ENCODE measurements at places on chromosomes 12 and 14.

- no peak for DNase-seq
These were observed 12.5 kb upstream of the GALNT6 start for GRCh38 chr12:51403681-51404136.

DNA sequence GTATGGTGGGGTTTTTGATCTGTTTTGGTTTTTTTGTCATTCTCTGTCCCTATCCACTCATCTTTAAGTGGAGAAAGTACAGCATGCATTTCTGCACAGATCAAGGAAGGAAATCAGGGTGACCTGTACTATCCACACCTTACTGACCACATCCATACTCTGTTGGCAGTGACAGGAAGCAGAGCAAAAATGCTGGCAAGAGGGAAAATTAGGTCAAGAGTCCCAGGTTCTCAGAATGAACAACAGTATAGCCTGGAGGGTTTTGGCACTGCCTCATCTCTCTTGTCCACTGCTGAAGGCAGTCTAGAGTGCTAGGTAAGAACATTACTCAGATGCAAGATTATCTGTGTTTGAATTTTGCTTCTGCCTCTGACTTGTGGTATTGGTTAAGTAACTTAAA, 70.7 kb downstream of the TAOK3 start:
- no peak for DNase-seq

GRCh38 chr12:27732281-27732680, 21.6 kb downstream of the MRPS35 start:
- no peak for DNase-seq

DNA sequence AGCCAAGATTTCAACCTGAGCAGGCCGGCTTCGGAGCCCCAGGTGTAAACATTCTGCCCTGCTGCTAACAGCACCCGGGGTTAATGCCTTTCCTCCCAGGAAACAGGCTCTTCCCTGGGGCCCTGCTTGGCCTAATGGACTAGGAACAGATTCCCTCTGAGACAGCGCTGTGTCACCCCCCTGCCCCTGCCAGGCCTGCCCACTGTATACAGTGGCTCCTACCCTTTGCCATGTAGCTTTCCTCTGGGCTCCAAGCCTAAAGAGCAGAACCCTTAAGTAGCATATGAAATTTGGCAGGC, 28.3 kb upstream of the BCDIN3D start:
- DNase-seq: no peak

- peak; percentile 75 for DNase-seq
These were observed 166.1 kb upstream of the CCND2 start for GRCh38 chr12:4107436-4107878.

GRCh38 chr14:68986926-68987652, 8.0 kb upstream of the ACTN1 start:
- DNase-seq: no peak

- no peak for DNase-seq
These were observed 22.8 kb upstream of the USP44 start for GRCh38 chr12:95573951-95574576.

Data from activated T-helper 1 cell treated with anti-CD3 and anti-CD28 coated beads, Interleukin-12 subunit alpha, Interleukin-12 subunit beta, Interleukin-2, Interleukin-4 antibody, amounts not matched to agents 30 ng/mL and 10 ng/mL and 1 ng/mL, durations not matched to agents 14 hours and 24 hours and 36 hours (primary cell).